Head of caudate nucleus (tissue), 42 donors: ENCODE measurements at places on chromosomes 2 and 18.
A peak's percentile ranks its signal among the peaks of the same experiment; 100 is the strongest.

- peak; percentile 60 for DNase-seq
Measured at GRCh38 chr2:28393114-28393836, 617 bp downstream of the FOSL2 start.

DNA sequence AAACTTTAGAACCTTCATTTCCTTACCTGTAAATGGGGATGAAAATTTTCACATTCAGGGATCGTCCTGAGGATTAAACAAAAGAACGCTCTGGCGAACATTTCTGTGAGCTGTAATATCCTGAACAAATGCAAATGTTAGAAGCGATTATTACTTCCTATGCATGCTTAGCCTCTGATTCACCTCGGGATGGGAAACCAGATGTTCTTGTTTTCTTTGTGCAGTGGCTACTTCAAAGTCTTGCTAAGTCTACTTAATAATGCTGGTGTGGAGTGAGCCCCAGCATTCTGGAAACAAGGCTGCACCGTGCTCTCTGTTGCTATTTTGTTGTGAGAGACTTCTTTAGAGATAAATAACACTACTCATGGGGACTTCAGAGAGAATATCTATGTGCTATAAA is 119.1 kb upstream of the PELI1 start:
- no peak for DNase-seq

DNA sequence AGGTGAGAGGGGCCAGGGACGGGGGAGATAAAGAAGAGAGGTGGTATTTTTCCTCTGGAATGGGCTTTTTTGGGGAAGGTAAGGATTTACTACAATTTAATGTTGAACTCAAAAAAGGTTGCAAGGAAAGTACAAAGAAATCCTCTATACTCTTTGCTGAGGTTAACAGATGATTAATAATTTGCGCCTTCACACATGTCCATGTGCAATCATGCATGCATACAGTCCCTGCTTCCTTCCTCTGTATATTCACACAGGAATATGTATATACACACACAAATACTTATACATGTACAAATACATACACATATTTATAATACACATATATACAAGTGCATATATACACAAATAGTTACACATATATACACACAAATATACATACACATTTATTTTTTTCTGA is 193.4 kb downstream of the NBAS start:
- DNase-seq = no peak

DNA sequence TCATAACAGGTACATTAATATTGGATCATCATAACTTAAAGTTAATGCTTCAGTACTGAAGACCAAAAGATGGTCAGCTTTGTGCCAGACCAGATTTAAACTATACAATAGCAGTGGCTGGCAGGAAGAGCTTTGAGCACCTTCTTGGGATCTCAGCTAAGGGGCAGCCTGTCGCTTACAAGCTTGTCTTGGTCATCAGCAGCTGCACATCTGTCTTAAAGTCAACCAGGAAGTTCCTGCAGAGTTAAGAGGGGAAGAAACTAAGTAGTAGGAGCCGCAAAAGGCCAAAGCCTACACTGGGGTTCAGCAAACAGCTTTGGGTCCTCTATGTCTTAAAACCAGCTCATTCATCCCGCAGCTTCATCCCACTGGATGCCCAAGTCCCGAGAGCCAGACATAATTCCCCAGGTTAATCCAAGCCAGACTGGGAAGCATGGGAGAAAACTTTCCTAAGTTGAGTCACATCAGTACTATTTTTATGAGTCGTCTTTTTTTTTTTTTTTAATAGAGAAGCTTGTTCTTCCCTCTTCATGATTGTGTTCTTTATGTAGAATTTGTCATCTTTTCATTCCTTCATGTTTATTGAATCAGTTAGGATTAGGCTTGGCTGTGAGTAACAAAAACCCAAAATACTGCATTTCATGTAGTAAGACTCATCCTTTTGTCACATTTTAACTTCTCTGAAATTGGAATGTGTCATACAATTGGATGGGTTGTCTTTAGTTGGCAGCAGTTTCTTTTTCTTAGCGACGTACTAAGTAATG is 59.3 kb downstream of the SERTAD2 start:
- DNase-seq = no peak

DNA sequence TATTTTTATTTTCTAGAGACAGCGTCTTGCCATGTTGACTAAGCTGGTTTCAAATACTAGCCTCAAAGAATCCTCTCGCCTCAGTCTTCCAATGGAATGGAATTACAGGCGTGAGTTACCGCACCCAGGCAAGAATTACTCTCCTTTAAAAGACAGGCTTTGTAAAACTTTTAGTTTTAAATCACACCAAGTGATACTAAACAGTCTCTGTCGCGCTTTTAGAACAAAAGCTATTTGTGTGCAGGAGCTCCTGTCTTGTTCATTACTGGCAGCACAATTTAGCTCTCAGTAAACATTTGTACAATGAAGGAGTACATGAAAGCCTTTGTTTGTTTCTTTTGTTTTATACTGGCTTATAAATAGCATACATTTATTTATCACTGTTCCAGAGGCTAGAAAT is 1719.2 kb upstream of the PIK3C3 start:
- DNase-seq = no peak

- DNase-seq = no peak
Measured at GRCh38 chr2:67400560-67401485, 3.7 kb downstream of the ETAA1 start.

DNA sequence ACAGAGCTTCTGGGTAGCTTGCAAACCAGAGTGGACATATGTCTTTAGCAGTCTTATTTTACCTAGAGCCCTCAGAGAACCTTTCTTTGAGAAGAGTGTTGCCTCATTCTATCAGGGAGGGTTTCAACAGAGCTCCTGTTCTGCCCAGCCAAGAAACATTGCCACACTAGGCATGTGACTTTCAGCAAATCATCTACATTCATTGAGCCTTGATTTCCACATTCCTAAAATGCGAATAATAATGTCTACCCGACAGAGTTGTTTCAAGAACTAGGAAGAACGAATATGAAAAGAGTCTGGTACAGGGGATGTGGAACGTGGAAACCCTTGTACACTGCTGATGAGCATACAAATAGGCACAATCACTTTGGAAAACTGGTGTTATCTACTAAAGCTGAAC is 7.8 kb upstream of the PRKAG3 start:
- DNase-seq = no peak

DNA sequence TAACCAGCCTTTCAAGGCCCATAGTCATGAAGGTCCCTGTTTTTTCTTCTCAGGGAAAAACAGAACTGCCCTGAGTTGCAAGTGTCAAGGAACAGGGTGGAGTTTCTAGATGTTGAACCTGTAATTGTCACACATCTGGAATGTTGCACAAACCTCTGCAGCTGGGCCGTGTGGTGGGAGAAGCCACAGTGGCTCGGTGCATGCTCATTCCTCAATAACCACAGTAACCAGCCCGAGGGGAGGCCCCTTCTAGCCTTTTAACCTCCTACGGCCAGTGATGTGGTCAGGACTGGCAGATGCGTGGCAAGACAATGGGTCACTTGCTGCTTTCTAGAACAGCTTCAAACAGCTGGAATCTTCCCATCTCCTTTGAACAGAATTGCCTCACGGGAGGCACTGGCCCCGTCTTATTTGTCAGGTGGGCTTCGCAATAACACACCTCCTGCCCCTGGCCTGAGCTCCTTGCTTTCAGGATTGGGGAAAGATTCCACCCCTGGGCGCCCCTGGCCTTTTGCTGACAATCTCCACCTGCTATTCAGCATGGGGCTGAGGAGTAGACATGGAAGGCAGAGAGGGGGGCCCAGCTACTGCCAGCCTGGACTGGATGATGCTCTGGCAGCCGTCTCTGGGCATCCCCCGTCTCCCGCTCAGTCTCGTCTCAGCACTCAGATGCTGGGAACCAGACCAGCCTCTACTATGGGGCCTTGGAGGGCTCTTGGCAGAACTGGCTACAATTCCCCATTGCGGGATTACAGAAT is 102.9 kb downstream of the KLHL29 start:
- no peak for DNase-seq

- no peak for DNase-seq
Measured at GRCh38 chr2:202109139-202109736, 36.2 kb downstream of the KIAA2012 start.

DNA sequence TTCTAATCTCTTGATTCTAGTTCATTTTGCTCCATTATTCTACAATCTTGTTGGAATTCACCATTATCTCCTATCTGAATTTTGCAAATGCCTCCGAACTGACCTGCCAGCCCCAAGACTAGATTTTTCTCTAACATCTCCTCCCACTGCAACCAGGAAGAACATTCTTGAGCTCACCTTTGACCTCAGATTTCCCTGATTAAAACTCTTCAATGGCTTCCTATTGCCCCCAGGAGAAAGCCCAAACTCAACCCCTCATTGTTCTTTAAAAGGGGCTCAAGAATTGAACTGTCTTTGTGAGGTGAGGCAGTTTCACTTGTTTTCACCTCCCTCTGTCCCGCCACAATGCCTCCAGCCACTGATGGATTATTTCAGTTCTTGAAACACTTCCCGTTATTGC is 784.6 kb upstream of the ZEB2 start:
- DNase-seq = no peak

- DNase-seq = no peak
Measured at GRCh38 chr2:229856413-229856812, 65.4 kb downstream of the TRIP12 start.
